ENCODE measurements at places on chromosomes 3 and 15. TPM values are rescaled to one million over a fixed set of nuclear protein-coding genes. Genes with fewer than 3 reads are reported as not detected.

CCDC39 gene
- total RNA-seq = 0.66 TPM

MAPKAPK3 gene
- total RNA-seq = 22.9 TPM

SLC22A14 gene
- 0.16 TPM for total RNA-seq

RBPMS2 gene
- total RNA-seq = 0.93 TPM

SENP8 gene
- total RNA-seq = 4.8 TPM

RAD18 gene
- total RNA-seq = 23.7 TPM

SLC9C1 gene
- total RNA-seq = 1.5 TPM

RPUSD2 gene
- 7.3 TPM for total RNA-seq

BTD gene
- 58.3 TPM for total RNA-seq

ZNF774 gene
- 4.4 TPM for total RNA-seq

TXNRD3 gene
- 15.3 TPM for total RNA-seq

Measured in camera-type eye (tissue), 1 donor.